Occipital lobe (tissue), 3 donors: ENCODE measurements at places on chromosomes 2 and 18.

DNA sequence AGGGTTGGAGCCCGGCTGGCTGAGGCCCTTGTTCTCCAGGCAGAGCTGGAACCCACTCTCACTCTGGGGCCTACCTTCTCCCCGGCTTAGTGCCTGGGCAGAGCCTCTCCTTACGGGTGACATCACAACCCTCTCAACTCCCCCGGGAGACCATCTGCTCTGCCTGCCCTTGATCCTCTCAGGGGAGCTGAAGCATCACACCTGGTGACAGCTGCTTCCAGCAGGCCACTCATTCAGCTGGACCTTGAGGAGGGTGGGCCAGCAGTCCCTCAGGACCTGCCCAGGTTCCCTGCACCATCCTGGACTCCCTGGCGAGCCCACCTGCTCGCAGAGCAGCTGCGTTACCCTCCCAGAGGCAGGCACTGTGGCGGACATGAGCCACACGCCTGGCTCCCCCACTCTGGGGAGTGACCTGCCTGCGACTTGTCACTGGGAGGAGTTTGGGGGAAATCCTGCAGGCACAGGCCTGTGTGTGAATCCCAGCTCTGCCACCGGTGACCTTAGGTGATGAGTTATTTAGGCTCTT, 13.1 kb downstream of the HS6ST1 start:
- DNase-seq, result no peak

GRCh38 chr2:153487448-153487847, 8.9 kb upstream of the RPRM start:
- DNase-seq, result no peak

DNA sequence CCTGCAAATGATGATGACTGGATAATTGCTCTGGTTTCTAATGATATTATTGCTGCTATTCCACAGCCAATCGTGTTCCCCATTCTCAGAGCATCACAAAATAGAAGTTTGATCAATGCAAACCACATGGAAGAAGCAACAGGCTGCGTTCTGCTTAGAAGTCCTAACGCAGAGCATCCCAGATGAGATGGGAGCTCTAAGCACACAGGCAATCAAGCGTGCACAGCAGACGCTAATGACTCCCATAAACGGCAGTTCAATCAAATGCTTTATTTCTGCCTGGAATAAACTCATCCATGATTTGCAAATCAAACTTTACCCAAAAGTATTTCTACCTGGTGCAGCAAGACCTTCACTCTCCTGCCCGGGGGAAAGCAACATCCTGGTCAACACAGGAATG, 304.2 kb downstream of the FBXO15 start:
- no peak for DNase-seq

DNA sequence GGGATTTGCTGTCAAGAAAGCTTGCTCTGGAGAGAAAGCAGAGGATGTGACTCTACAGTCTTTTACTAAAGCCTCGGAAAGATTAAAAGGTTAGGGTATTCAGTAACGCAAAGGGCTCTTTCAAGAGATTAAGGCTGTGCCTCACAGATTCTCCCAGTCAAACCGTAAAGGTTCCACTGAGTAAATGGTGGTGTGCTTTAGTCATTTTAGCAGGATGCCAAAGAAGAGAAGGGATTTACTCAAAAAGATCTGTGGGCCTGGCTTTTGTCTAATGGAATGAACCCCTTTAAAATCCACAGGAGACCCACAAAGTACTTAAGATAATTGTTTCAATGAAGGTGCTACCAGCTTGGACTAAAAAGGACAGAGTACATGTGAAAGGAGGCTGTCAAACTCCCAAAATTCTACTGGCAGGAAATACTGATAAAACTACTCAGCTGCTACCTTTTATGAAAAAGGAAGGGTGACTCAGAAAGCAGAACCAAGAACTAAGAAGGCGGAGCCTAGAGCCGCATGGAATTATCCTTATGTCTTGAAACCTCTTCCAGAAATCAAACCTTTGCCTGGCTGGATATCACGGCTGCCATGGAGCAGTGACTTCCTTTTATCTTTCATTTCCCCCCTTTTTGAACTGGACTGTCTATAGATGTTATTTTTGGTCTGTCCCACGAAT, 670.2 kb upstream of the ZEB2 start:
- no peak for DNase-seq

DNA sequence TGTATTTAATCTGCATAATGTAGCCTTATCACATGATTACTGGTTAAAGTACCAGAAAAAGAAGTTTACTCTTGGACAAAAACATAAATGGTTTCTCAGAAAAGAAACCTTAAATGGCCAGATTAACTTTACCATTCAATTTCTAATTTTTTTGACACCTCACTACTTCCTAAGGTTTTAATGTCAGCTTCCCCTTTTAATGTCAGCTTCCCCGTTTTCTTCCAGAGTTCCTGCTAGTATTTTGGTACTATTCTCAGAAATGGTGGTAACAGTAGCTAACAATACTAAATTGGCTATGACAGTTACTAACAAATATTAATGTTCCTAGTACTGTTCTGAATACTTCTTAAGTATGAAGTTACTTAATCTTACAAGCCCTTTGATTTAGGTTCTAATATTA, 22.4 kb upstream of the SLC8A1 start:
- no peak for DNase-seq

DNA sequence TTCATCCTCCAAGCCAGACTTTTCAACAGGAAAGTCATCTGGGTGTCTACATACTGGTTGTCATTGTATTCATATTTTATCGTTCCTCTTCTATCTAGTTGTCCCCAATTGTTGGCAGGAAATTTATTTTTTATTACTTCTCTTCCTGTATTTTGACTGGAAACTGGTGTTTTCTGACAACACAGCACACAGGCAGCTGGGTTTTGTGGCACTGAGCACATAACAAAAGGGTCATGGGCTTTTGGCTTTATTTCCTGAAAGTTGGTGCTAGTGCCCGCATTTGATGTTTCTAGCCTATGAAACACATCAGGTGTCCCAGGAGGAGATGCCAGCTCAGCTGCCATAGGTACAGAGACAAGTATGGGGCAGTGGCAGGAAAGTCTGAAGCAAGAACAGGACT, 126.4 kb downstream of the TMEM17 start:
- DNase-seq, result no peak

GRCh38 chr2:110853948-110854347, 121.6 kb downstream of the ACOXL start:
- no peak for DNase-seq
